Fibroblast of pulmonary artery (primary cell): ENCODE measurements at places on chromosomes 3 and 15.

GRCh38 chr3:53089511-53089910, 40.7 kb downstream of the RFT1 start:
- peak; percentile 56 for DNase-seq

GRCh38 chr3:123430266-123430665, 18.6 kb downstream of the ADCY5 start:
- DNase-seq: no peak

DNA sequence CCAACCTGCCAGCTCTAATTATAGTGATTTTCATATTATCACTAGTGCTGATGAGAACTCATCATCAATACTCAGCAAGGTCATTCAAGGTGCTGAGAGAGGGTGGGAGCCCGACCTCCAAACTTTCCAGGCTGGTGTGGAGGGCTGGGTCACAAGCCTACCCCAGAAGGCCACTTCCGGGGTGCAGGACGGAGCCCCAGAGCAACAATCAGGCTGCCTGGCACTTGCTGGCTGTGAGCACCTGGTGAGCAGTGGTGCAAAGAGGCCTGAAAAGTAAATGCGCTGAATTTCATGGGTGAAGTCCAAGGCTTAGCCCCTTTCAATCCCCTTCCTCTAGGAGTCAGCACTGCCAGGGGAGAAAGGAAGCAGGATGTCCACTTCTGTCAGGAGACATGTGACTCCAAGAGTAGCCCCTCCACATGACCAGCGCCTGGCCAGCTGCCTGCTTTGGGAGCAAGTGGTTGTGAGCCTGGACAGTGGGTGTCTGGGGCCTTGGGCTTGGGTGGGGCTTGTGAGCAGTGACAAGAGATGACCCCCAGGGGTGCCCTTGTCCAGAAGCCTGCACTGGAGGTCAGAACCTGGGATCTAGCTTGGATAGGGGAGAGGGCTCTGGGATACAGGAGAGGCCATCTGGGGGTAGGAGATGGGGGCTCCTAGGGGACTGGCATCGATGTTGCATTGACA, 165.0 kb upstream of the TLE3 start:
- no peak for DNase-seq

- no peak for DNase-seq
Measured at GRCh38 chr3:196197524-196197923, 13.7 kb downstream of the ZDHHC19 start.

DNA sequence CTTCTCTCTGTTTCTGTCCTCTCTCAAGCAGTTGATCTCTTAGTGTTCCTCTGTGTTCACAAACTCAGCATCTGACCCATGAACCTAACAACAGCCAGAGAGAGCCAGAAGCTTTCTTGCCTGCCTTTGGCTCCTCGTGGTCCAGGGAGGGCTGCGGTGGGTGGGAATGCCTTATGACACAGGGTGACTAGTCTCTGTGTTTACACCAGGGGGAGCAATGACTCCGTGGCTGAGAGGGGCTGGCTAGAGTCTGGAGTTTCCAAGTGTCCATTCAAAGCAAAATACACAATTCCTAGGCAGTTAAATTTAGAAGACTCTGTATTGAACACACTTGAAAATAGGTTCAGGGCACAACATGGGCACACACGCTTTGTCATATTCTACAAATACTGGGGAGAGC, 370.0 kb upstream of the FRG2C start:
- DNase-seq: peak; percentile 10

GRCh38 chr3:14564741-14565140, 24.6 kb upstream of the GRIP2 start:
- no peak for DNase-seq

DNA sequence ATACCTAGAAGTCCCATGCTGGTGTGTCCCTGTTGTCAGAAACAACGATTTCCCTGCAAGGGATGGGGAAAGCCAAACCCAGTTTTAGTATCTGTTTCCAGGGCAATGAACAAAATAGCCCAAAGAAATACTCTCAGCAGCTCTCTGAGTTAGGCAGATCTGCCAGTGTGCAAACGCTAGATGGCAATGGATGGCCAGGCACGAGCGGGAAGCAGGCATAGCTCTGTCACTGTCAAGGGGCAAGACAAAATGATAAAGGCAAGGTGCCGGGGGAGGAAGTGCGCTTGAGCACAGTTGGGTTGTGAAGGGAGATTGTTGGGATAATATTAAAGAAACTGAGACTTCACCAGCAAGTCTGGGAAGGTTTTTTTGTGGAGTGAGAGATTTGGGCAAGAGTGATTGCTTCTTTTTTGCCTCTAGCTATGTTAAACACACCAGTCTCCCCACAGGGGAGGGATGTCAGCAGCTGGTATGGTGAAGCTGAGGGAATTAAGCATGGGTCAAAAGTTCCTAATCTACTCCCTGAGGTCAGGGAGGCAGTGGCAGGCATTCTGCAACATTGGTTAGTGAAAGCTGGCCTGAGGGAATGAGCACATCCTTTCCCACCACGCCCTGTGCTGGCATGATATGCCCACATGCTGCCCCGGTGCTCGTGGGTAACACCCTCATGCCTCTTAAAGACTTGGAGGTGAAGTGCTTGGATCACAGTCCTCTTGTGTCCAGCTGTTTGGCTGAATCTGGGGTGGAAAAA, 117.5 kb downstream of the PDCD6IP start:
- DNase-seq: peak; percentile 41

- DNase-seq: no peak
Measured at GRCh38 chr15:41817327-41817726, 10.6 kb upstream of the JMJD7 start.

GRCh38 chr3:38597502-38598060, 51.9 kb downstream of the SCN5A start:
- no peak for DNase-seq

DNA sequence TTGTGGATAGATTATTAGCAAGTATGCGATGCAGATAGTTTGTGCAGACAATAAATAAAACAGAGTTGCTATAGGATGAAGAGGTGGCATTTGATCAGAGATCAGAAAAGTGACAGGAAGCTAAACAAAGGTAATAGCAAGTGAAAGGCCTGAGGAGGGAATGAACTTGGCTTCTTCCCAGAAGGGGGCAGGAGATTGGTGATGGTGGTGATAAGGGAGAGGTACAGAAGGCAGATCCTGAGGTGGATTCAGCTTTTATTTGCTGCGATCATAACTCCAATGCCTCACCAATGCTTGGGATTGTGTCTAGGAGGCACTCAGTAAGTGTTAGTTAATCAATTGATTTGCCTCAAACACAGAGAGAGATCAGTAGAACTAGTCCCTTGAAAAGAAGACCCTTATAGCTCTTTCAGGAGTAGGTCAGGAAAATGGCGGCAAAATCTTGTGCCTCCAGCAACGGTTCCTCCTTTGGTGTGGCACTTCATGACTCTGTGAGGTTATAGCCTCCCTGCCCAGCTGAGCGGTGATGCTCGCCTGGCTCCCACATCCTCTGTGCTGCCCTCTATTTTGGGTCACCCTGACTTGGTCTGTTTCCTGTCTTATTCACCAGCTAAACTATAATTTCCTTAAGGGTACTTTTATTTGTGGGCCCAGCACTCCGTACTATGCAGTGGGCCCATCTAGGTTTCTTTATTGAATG, 37.5 kb downstream of the TGFBR2 start:
- no peak for DNase-seq

GRCh38 chr3:185276415-185276814, 22.6 kb upstream of the EHHADH start:
- no peak for DNase-seq

DNA sequence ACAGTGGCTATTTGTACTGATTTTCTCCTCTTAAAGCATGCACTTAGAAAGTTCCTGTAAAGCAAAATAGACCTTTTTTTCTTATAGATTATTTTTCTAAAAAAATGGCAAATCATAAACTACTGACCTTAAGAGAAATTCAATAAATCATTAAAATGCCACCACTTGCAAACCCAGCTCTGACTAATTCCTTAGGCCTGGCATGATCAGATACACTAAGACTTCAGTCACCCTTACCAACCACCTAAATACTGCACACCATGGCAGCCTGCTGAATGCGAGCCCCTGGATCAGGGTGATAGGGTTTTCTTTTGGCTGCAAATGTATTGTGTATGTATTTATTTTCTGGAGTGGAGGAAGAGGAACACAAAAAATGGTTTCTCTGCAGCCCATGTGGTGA, 370.6 kb upstream of the TBL1XR1 start:
- no peak for DNase-seq

GRCh38 chr3:45596290-45596791, 1.8 kb downstream of the LIMD1 start:
- no peak for DNase-seq

DNA sequence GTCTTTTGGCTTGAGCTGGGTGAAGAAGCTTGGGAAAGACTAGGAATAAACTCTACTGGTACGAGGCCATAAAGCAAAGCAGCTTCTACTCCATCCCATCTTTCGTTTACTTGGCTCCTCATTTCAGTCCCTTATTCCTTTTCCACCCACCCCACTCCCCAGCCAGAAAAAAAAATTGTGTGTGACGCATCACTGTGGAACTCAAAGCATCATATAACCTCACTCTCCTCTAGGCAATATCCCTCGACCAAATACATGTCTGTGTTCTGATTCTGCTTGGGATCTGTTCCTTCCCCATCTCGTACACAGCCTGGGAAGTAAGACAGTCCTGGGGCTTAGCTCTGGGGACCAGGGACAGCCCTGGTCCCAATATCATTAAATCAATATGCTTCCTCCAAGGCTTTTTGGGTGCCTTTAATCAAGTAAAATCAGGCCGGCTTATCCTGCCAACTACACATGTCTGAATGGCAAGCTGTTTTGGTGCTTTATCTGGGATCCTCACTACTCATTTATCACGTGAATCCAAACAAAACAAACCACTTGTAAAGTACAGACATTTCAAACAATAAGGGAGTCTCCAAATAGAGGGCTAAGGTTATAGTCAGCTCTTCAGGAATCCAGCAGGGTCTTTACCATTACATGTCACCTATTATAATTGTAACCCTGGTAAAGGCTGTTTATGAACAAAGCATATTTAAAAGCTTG, 74.9 kb upstream of the ZBED2 start:
- DNase-seq: peak; percentile 45

- DNase-seq: no peak
Measured at GRCh38 chr15:72991026-72991425, 61.2 kb upstream of the NEO1 start.

- DNase-seq: no peak
Measured at GRCh38 chr3:160464321-160464720, 14.7 kb upstream of the TRIM59 start.

- DNase-seq: no peak
Measured at GRCh38 chr15:91664224-91664836, 189.2 kb upstream of the SLCO3A1 start.

DNA sequence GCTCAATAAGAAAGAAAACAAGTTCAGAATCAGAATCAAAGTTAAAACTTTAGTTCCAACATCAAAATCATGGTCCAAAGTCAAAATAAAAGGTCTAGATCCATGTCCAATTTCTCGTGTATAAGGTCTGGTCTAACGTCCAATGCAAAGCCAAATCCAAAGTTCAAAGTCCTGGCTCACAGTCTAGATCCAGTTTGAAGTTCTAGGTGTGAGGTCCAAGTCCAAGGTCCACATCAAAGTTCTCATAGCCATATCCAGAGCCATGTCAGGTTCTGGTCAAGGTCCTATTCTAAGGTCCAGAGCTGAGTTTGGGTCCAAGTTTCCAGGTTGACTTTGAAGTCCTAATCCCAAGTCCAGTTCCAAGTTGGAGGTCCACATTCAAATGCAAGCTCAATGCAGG, 40.7 kb upstream of the VIPR1 start:
- no peak for DNase-seq

- DNase-seq: no peak
Measured at GRCh38 chr15:40871749-40872617, 2.1 kb downstream of the RHOV start.

GRCh38 chr15:86676002-86676401, 596.3 kb downstream of the AGBL1 start:
- no peak for DNase-seq

DNA sequence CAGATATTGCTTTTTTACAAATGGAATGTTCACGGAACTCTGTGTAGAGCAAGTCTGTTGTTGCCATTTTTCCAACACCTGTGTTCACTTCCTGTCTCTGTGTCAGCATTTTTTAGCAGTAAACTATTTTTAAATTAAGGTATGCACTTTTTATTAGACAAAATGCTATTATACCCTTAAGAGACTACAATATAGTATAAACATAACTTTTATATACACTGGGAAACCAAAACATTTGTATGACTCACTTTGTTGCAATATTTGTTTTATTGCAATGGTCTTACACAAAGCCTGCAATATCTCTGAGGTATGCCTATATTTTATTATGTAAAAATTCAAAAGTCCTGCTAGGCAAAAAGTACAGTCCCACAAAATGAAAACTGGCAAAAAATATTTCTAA, 39.8 kb upstream of the FGF7 start:
- DNase-seq: peak; percentile 18

- DNase-seq: peak; percentile 49
Measured at GRCh38 chr3:177679568-177680471, 482.5 kb upstream of the TBL1XR1 start.

DNA sequence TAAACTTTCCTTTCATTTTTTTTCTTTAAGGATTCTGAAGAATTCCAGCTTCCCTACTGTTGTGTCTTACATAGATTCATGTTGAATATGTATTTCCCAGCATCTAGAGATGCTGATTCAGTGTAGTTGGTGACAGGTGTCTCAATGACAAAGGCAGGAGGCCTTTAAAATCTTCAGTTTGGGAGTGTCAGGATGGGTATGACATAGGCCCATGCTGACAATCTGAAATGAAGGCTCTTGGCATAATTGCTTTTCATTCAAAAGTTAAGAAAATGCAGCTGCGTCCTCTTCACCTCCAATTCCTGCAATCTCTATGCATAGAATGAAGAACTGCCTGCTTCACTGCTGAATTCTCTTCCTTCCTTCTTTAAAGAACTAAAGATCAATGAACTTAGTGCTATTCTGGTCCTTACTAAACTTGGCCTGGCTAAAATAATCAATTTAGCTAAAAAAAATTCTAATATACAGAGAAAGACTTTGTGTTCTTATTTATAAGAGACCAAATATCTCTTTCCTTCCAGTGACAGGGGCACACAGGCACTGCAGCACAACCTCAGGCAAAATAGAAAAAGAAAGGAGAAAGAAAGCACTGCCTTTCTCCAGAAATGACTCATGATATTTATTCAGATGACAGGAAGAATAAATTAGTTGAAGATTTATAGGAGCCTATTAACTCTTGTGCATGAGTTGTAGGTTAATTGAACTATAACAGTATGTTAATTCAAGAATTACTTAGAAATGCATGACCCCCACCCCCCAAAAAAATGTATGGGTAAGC, 152.6 kb upstream of the GBE1 start:
- DNase-seq: no peak

- no peak for DNase-seq
Measured at GRCh38 chr3:129050556-129051295, 9.9 kb upstream of the GP9 start.
